ENCODE measurements at places on chromosomes 4 and X.

- no peak for DNase-seq
Measured at GRCh38 chrX:13579661-13580060, 10.3 kb downstream of the EGFL6 start.

- no peak for DNase-seq
Measured at GRCh38 chrX:331151-331824, 12.7 kb upstream of the GTPBP6 start.

DNA sequence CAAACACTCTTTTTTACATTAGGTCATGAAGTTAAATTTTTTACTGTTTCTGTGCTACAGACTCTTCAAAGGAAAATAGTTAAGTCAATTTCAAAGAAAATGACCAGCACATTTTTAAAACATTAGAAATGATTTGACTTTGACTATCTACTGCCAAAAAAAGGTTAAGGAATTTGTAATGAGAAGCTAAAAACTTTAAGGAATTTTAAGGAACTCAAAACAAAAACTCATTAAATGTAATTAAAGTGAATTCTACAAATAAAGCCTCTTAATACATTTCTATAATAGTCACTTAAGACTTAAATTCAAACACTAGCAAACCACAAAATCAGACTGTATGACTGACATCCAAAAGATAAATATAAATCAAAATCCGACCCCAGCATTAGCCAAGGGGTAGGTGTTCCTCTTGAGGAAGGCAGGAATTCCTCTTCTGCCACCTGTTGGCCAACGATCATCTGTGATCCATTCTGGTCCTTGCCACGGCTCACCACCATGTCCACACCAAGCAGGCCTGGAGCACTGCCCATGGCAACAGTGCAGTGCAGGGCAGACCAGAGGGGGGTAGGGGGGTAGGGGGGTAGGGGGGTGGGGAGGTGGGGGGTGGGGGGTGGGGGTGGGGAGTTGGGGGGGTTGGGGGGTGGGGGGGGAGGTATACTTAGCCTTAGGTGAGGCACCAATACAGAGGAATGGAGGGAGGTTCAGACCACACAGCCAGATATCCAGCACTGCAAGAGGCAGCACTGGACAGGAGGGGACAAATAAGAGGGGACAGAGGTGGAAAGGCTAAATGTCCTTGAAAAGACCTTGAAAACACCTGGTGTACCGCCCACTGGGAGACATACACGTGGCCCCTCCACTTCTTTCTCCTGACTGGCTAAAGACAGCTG is 287.4 kb downstream of the CHIC1 start:
- no peak for DNase-seq

DNA sequence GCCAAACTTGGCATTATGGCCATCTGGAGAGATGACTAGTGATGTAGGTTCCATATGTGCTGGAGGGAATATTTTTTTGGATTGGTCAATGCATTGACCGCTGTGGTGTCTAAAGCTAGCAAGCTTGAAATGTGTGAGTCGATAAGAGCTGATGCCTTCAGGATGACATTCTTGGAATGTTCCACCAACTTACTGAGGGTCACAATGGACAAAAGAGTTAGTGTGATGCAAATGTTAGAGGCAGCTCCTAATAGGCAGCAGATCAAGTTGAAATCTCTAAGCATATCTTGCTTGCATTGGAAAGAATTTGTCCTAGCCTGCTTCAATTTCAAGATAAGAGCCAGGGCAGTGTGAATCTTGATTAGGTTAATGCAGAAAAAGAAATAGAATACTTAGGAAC is 210.4 kb upstream of the AFF2 start:
- no peak for DNase-seq

Measured in neural crest cell (in vitro differentiated cells).